ENCODE measurements at places on chromosomes 16 and 17.
A peak's percentile ranks its signal among the peaks of the same experiment; 100 is the strongest.

GRCh38 chr16:81585785-81586184 is 141.2 kb downstream of the CMIP start:
- no peak for ATAC-seq

DNA sequence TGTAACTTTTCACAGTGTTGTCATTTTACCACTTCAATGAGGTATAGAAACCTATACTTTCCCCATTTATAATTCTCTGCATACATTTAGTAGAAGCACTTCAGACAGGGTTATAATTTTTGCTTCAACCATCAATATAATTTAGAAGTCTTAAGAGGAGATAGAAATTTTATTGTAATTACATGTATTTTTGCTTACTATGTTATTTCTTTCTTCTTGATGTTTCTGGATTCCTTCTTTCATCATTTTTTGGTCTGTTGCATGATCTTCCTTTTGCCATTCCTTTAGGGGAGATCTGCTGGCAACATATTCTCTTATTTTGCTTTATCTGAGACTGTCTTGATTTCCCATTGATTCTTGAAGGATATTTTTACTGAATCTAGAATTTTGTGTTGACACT is 31.1 kb downstream of the SPECC1 start:
- ATAC-seq: no peak

- no peak for ATAC-seq
Observed at GRCh38 chr17:40722241-40722640, 18.7 kb upstream of the KRT24 start.

- peak; percentile 46 for ATAC-seq
Observed at GRCh38 chr17:35089586-35090296, 26.2 kb upstream of the RFFL start.

GRCh38 chr17:27562777-27563455 is 68.1 kb upstream of the LGALS9 start:
- no peak for ATAC-seq

DNA sequence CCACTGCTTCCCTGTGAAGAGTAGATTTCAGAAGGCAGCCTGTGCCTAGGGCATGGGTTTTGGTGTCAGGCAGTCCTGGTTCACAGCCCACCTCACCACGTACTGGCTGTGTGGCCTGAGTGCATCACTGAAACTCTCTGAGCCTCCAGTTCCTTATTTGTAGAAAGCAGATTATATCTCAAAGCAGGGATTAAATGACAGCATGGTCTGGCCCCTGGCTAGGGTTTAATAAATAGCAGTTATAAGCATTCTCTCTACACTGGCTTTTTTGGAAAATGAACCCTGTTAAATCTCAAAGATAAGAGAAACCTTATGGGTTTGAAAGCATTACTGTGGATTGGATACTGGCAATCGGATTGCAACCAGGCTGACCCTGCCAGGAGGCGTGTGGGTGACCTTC is 2.9 kb upstream of the MT1M start:
- ATAC-seq: peak; percentile 60

DNA sequence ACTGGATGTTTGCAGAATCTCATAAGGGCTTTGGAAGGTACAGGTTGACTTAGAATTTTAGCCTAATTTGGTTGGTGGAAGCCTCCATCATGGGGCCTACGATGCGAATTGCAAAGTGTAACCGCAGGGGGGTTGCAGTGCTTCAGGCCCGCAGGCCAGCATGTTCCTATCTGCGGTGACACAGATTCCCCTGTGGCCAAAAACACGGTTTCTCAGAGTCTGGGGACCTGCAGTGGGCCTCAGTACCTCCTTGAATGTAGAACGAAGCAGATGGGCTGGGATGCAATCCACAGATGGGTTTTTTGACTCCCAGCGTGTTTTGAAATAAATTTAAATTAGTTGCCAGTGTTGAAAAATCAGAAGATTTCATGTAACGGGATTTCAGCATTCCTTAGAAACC is 34.7 kb downstream of the KIAA0513 start:
- no peak for ATAC-seq

- ATAC-seq: no peak
Observed at GRCh38 chr16:4450931-4451519, 23.4 kb downstream of the NMRAL1 start.

- ATAC-seq: peak; percentile 32
Observed at GRCh38 chr16:85461814-85462713, 151.1 kb upstream of the GSE1 start.

GRCh38 chr16:70473446-70474319 is 19.3 kb downstream of the FCSK start:
- no peak for ATAC-seq

DNA sequence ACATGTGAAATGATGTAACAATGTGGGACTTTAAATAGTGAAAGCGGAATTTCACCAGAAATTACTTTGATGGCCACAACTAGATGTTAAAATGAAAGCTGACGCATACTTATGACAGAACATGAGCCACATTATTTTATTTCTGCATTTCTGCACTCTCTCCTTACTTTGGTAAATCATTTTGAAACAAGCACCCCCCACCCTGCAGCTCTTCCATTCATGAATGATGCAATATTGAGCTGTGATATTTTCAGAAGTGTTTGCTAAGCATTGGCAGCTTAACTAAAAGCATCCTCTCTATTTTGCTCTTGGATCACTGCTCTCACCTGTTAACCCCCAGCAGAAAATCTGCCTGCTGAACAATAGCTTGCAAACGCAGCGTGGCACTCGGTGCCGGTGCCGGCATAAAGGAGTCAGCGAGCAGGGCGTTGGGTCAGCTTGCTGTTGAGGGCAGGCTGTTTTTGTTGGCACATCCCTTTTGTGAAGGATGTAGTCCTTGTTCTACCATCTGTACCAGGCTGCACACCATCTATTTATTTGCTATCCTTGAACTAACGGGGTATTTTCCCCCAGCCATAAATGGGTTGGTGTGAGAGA is 30.8 kb upstream of the CBLN1 start:
- ATAC-seq: no peak

GRCh38 chr16:65534121-65534528 is 412.3 kb upstream of the CDH11 start:
- ATAC-seq: no peak

DNA sequence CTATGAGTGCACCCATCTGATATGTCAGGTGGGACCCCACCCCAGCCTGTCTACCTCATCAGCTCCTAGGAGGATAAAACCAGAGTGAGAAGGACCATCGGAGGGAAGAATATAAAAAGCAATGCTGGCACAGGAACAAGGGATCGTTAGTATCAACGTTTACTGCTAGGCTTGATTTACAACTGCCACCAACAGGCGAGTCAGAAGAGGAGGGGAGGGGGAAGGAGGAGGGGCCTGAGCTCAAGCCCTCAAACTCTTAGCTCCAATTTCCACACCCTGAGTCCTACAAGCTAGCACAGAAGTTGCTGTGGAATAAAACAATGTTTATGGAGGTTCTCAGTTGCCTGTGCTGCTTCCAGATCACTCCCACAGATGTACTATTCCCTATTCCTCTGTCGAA is 234.5 kb downstream of the C16orf78 start:
- no peak for ATAC-seq

DNA sequence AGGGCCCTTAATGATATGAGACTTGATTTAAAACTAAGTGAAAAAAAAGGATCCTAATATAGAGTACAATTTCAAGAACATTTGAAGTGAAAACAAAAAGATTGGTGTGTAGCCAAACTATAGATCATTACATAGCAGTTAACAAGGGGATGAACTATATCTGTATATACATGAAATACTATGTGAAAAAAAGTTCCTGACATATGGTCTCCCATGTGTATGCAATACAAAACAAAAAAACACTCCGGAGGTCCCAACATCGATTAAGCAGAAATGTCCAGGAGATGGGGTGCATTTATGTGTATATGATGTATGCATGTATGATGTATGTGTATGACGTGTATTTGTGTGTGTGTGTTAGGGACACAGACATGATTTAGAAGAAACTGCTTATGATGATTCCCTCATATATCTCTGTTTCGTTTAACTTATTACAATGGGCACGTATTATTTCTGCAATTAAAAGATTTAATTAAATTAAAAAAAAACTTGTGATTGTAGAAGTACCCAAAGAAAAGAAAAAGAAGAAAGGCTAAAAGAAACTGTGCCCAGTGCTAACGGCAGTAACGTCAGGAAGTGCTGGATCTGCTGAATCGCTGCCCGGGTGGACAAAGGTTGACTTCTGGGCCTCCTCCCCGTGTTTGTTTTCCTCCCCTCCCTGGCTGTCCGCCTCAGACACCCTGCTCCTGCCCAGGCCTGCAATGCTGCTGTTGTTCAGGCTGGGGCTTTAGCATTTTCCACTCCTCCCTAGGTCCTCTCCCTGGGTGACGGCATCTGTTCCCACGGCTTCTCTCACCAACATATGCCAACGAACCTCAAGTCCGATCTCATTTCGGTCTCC is 36.9 kb downstream of the TBX4 start:
- no peak for ATAC-seq

DNA sequence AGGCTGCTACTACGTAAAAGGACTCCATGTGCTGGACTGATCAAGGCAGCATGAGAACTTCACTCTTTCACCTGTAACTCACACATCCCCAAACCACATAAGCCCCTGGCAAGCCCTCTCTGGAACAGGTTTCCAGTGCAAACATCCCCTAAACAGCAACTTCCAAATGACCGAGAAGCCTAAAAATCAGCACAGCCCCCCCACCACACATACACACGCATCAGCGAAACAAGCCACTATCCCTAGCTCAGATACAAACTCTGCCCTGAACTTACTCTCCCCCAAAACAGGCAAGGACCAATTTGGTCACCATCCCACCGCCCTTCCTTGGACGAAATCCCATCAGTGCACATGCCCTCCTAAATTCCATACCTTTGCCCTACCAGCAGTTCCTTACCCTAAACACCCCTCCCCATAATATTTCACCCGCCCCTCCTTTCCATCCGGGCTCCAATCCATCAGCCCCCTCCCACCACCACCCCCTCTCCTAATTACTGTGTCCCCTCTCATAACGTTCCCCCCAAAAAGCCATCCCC is 735 bp downstream of the LSM12 start:
- ATAC-seq: no peak

DNA sequence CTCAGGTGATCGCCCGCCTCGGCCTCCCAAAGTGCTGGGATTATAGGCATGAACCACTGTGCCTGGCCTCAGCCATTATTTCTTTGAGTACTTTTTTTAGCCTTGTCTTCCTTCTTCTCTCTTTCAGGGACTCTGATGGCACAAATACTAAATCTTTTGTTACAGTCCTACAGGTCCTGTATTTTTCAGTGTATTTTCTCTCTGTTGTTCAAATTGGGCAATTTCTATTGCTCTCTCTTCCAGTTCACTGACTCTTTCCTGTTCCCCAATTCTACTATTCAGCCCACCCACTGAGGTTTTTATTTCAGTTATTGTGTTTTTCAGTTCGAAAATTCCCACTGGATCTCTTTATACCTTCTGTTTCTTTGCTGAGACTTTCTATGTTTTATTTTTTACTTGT is 7.5 kb upstream of the DOK4 start:
- ATAC-seq: no peak

Data from stimulated activated memory B cell treated with anti-CD40 and anti-IgM and Interleukin-4, amounts not matched to agents 10 μg/mL and 1 μg/mL and 100 μg/mL, for 72 hours (primary cell).